ENCODE measurements at places on chromosomes 7 and 10. TPM values are rescaled to one million over a fixed set of nuclear protein-coding genes. Genes with fewer than 3 reads are reported as not detected.

TEX47 gene
- not detected for total RNA-seq

TCAF2 gene
- 5.9 TPM for total RNA-seq

PTPRN2 gene
- total RNA-seq: 0.37 TPM

FOXP2 gene
- 11.8 TPM for total RNA-seq

NODAL gene
- not detected for total RNA-seq

TBXAS1 gene
- total RNA-seq: 4.0 TPM

SLC13A1 gene
- not detected for total RNA-seq

OPN4 gene
- not detected for total RNA-seq

UTF1 gene
- total RNA-seq: not detected

PLXNA4 gene
- 2.2 TPM for total RNA-seq

HNRNPF gene
- 237 TPM for total RNA-seq

SLC26A3 gene
- total RNA-seq: not detected

C10orf120 gene
- not detected for total RNA-seq

KIF11 gene
- 21.7 TPM for total RNA-seq

FXYD4 gene
- not detected for total RNA-seq

STAG3 gene
- total RNA-seq: 1.6 TPM

LDB1 gene
- total RNA-seq: 32.3 TPM

PRTFDC1 gene
- total RNA-seq: 7.0 TPM

VSTM4 gene
- total RNA-seq: 4.1 TPM

RASA4B gene
- 0.20 TPM for total RNA-seq

METTL2B gene
- total RNA-seq: 37.1 TPM

RASSF4 gene
- 2.9 TPM for total RNA-seq

PIK3AP1 gene
- total RNA-seq: not detected

RARRES2 gene
- not detected for total RNA-seq

ACSM6 gene
- not detected for total RNA-seq

FKBP6 gene
- total RNA-seq: not detected

OR2A12 gene
- not detected for total RNA-seq

SFRP4 gene
- total RNA-seq: under 0.01 TPM

CPN1 gene
- total RNA-seq: not detected

MSMB gene
- not detected for total RNA-seq

JCAD gene
- total RNA-seq: 5.5 TPM

GBX1 gene
- not detected for total RNA-seq

MACROH2A2 gene
- 4.3 TPM for total RNA-seq

SFTPA1 gene
- total RNA-seq: not detected

MAP3K8 gene
- 5.3 TPM for total RNA-seq

IQUB gene
- total RNA-seq: 0.37 TPM

TUBAL3 gene
- total RNA-seq: not detected

CYP3A4 gene
- not detected for total RNA-seq

TFR2 gene
- total RNA-seq: 0.20 TPM

EIF4H gene
- total RNA-seq: 297 TPM

TAS2R41 gene
- total RNA-seq: not detected

MUC3A gene
- not detected for total RNA-seq

STRIP2 gene
- 12.5 TPM for total RNA-seq

OGDHL gene
- 0.59 TPM for total RNA-seq

BLNK gene
- total RNA-seq: not detected

FAM180A gene
- total RNA-seq: 73.5 TPM

ZPBP gene
- not detected for total RNA-seq

PRRT4 gene
- not detected for total RNA-seq

CDC14C gene
- not detected for total RNA-seq

SLC25A13 gene
- 25.4 TPM for total RNA-seq

MET gene
- total RNA-seq: 6.2 TPM

CALML5 gene
- not detected for total RNA-seq

GJC3 gene
- 0.20 TPM for total RNA-seq

GFRA1 gene
- 1.1 TPM for total RNA-seq
